ENCODE measurements at places on chromosomes 4 and X.

GRCh38 chrX:23871905-23872546 is 35.7 kb downstream of the APOO start:
- peak; percentile 77 for DNase-seq

GRCh38 chr4:109275066-109275745 is 27.3 kb downstream of the COL25A1 start:
- DNase-seq = no peak

- no peak for DNase-seq
Observed at GRCh38 chr4:43394976-43395375, 502.5 kb downstream of the GRXCR1 start.

- DNase-seq = no peak
Observed at GRCh38 chr4:62004881-62005280, 804.8 kb downstream of the ADGRL3 start.

DNA sequence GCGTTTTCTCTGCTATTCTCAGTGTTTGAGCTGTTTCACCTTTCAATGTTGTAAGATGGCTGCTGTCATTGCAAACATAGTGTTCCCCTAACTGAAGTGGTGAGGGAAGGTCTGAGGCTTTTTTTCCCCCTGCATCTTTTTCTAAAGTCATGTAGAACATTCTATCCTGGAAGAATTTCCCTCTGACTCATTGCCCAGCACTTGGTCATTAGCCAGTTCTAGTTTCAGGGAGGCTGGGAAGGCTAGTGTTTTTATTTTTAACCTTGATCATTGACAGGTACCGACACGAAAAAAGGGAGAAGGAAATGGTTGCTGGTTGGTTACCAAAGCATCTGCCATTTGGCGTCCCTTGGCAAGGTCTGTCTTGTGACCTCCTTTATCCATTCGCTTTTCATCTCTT is 6.6 kb downstream of the LANCL3 start:
- DNase-seq = no peak

DNA sequence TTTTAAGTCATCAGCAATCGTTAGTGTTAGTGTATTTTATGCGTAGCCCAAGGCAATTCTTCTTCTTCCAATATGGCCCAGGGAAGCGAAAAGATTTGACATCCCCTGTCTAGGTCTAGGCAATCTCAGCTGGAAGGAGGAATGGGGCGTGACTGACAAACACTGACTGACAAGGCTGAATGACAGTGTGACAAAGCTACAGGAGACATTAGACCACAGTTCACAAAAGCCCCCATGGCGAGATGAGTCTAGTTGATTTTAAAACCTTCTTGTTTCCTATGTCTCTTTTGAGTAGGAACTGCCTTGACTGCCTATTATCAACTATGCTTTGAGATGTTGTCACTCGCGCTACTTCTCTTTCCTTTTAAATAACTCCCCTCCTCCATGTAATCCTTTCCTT is 42.3 kb downstream of the QRFPR start:
- DNase-seq = no peak

DNA sequence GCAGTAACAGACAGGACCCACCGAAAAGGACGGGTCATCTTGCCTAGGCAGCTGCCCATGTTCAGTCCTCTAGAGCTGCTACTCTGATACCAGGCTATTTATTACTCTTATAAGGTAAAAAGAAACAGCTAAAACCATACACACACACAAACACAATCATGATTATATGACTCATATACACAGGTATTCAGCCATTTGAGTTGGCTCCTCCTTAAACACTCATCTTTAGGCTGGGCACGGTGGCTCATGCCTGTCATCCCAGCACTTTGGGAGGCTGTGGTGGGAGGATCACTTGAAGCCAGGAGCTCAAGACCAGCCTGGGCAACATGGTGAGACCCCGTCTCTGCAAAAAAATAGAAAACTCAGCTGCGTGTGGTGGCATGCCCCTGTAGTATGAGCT is 76.6 kb downstream of the F11 start:
- no peak for DNase-seq

DNA sequence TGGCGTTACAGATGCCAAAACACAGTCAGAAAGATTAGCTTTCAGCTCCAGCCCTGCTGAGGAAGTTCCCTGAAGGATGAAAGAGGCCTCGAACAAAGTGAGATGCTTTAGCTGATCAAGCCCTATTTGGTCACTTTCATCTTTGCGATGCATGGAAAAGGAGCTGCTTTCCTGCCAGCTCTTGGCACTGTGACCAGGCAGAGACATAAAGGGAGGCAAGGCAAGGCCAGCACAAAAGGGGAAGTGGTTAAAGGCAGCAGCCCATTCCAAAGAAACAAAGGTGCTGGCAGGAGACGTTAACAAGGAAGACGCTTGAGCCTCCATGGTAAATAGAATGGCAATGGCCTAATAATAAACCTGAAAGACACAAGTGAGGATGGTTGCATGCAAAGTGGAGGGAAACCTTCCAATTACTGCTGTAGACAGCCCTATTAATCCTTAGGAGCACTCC is 617.1 kb upstream of the INTU start:
- no peak for DNase-seq

DNA sequence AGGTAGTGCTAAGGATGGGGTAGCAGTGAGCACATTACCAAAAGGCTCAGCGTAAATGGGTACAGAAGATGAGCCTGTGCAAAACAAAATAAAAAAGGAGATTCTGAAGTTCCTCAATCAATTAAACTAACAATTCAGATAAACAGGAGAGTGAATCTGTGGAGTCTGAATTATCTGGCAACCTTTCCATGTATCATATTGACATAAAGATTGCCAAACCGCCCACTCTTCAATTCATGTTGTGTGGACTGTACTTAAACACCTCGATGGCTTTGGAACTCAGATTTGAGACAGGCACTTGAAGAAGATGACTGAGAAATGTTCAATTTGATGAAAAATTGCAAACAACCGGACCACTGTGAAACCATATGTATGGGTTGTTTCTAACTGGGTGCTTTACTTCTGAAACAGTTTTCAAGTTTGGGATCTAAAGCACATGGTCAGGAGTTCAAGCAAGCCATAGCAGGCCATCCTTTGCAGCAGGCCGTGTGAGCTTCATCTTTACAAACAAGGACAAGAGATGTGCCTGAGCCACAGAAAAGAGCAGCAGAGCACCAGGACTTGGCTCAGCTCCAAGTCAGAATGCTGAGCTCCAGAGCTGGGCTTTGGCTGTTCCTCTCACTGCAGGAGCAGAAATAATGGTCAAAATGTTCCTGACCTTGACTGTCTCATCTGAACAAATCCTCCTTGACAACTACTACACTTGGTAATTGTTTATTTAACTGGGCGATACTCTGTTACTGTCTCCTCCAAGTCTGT is 108.1 kb downstream of the MGST2 start:
- DNase-seq = no peak

GRCh38 chr4:186739802-186740434 is 16.3 kb upstream of the FAT1 start:
- no peak for DNase-seq

GRCh38 chr4:107034996-107035818 is 906 bp downstream of the DKK2 start:
- no peak for DNase-seq

- DNase-seq = no peak
Observed at GRCh38 chrX:132704769-132705168, 215.9 kb upstream of the MBNL3 start.

DNA sequence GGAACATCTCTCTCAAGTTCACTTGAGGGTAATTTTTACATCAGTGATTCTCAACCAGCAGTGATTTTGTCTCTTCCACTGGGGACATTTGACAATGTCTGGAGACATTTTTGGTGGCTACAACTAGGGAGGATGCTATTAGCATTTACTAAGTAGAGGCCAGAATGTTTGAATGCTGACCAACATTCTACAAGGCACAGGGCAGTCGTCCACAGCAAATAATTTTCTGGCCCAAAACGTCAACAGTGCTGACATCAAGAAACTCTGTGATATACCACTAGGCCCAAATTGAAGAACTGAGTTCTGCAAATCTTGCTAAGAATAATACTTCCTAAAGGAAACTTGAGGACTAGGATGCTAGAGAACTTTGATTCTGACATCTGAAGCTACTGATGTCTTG is 7.1 kb downstream of the KLKB1 start:
- no peak for DNase-seq

- no peak for DNase-seq
Observed at GRCh38 chr4:67861513-67861912, 22.3 kb downstream of the TMPRSS11D start.

DNA sequence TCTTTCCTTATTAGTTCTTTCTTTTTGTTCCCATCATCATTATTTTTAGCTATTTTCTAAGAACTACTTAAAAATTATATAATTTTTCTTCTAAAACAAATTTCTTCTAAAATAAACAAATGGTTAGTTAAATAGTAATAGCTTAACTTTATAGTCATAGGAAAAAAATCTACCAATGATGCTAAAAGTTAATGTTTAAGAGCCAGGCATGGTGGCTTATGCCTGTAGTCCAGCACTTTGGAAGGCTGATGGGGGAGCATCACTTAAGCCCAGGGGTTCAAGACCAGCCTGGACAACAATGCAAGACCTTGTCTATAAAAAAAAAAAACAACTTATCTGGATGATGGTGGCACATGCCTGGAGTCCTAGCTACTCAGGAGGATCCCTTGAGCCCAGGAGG is 127.1 kb upstream of the ANXA3 start:
- no peak for DNase-seq

- peak; percentile 70 for DNase-seq
Observed at GRCh38 chr4:166165829-166166420, 292.9 kb downstream of the TLL1 start.

GRCh38 chr4:8612646-8613045 is 20.1 kb downstream of the CPZ start:
- no peak for DNase-seq

DNA sequence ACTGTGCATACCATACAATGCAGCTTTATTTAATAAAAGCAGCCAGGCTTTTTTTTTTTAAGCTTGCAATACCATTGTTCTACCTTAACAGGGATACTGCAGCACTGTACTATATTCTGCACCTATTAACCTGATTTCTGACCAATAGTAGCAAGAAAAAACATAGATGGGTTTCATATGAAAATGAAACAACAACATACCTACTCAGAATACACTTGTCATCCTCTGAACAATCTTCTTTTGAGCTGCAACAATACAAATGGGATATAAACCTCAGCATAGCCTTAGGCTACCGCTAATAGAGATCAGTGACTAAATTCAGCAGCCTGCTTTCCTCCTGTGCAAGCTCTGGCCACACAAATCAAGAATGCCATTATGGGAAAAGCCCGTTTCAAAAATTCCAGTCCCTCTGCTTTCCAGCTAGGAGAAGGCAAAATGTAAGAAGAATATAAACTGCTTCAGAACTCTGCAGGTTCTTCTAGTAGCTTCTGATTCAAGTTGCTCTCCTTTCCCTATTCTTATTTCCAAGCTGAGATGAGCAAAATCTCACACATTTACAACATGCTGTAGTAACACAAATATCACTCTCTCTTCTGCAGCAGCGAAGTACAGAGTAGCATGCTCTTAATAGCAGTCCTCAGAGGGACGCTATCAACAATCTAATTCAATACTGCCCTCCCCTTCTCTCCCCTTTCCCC is 143.4 kb downstream of the KLHL13 start:
- no peak for DNase-seq

- no peak for DNase-seq
Observed at GRCh38 chr4:30716681-30717207, 3.4 kb upstream of the PCDH7 start.

DNA sequence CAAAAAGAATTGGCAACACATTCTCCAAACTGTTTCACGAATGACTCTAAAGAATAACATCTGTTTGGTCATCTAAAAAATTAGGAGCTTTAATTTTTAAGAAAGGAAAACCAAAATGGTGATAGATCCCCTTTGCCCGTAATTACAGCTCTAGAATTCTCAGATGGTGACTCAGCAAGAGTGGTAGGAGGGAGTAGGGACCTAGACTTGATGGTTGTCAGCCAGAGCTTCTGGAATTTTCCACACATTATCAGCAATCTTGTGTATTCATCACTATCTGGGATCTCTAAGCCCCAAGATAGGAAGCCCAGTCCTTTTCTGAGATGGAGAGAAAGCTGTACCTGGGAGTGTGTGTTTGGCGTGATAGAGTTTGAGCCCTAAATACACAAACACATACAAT is 103.9 kb upstream of the RAB40AL start:
- DNase-seq = no peak

DNA sequence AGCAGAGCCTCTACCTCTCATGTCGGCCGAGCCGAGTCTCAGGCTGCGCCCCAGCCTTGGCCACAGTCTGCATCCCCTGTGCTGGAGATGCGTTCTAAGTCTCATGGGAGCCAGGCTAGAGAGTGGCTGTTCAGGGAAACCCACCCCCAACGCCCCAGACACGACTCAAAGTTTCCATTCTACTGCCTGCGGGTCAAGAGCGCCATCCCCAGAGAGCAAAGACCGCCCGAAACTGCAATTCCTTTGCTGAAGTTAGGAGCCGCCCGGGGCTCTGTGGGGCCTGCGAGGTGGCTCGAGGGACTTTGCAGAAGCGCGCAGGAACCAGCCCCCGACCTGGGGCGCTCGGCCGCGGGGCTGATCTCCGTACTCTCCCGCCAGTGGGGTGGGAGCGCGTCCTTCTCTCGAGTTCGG is 10.0 kb upstream of the ELF4 start:
- DNase-seq = no peak

GRCh38 chr4:6469144-6469543 is 3.3 kb downstream of the PPP2R2C start:
- no peak for DNase-seq

GRCh38 chr4:6443035-6444023 is 29.1 kb downstream of the PPP2R2C start:
- no peak for DNase-seq

DNA sequence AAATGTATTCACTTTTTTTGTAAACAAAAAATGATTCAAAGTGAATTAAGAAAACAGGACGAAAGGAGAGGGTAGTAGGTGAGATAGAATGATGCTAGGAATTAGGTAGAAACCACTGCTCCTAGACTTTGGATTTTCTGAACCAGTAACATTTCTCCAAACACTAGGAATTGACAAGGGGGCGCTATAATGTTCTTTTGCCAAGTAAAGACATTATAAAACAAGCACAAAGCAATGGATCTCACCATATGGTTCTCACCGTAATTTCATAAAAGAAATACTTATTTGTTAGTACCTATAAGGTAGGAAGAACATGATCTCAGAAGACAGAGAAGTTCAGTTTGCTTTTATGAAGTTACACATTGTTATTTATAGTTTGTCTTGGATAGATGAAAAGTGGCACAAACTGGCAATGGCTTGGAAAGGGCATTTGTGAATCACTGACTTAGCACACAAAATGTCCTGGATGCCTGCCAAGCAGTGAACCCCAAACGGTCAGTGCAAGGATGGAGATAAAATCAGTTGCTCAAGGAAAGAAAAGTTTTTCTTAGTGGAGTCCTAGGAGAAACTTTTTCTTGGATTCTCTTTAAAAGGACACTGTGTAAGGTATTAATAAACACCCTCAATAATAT is 8.1 kb upstream of the TBC1D1 start:
- DNase-seq = no peak

Data from AML-193 (cell line).